Stimulated activated CD4-positive, alpha-beta T cell treated with anti-CD3 and anti-CD28 coated beads, Interleukin-15, amount 100 ng/mL, for 1 hour (primary cell): ENCODE measurements at places on chromosomes 16 and 17.

DNA sequence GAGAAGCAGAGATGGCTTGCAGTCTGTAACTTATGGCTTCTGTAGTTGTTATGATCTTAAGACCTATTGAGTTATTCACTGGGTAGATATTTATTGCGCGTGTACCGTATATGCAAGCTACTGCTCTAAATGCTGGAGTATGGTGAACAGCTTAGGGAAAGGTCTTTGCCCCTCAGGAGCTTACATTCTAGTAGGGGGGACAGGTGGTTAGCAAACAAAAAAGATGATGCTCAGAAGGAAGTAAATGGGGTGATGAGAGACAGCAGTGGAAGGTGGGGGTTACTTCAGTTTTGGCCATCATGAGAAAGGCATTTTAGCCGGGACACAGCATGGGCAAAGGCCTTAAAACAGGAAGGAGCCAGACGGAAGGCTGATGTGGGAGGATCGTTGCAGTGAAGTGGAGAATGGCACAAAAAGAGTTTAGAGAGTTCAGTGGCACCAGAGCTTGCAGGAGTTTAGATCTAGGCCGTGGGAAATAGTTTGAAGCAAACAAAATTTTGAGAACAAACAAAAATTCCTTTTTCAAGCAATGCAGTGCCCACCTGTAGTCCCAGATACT lies 2.1 kb downstream of the ARMC7 start:
- no peak for DNase-seq

- DNase-seq: no peak
Observed at GRCh38 chr17:48351911-48352332, 78.1 kb downstream of the SKAP1 start.

DNA sequence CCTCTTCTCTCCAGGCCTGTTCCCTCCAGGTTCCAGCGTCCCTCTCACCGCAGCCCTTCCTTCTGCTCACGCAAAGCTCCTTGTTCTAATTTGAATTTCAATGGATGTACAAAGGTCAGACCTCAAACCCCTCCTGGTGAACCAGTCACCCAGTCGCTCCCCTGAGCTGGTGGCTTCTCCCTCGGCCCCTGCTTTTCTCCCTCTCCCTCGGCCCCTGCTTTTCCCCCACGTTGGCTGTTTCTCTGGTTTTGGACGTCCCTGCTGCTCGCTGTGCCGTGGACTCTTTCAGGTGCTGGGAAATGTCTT lies 8.6 kb upstream of the MSLN start:
- no peak for DNase-seq

DNA sequence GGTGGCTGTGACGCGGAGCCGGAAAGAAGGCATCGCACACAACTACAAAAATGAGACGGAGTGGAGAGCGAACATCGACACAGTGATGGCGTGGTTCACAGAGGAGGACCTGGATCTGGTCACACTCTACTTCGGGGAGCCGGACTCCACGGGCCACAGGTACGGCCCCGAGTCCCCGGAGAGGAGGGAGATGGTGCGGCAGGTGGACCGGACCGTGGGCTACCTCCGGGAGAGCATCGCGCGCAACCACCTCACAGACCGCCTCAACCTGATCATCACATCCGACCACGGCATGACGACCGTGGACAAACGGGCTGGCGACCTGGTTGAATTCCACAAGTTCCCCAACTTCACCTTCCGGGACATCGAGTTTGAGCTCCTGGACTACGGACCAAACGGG lies 4.4 kb downstream of the ENPP7 start:
- DNase-seq: no peak

DNA sequence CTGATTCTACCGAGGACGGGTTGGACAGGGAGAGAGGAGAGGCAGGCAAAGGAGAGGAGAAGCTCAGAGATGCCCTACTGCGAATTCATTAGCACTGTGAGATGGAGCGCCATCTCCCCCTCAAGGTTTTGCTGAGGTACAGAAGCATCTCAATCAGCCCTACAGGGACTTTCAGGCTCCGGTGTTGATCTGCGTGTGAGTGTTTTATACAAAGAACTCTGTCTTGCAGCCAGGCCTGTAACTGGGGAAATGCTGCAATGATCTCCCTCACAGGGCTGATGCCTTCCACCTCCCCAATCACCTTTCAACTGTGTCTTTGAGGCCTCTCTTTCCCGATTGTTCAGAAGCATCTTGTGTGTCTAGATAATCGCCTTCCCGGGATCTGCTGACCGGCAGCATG lies 74.8 kb downstream of the IRX6 start:
- DNase-seq: no peak

GRCh38 chr16:81784072-81784795 lies 5.1 kb downstream of the PLCG2 start:
- DNase-seq: no peak

- no peak for DNase-seq
Observed at GRCh38 chr16:84928679-84929420, 82.5 kb downstream of the ZDHHC7 start.

DNA sequence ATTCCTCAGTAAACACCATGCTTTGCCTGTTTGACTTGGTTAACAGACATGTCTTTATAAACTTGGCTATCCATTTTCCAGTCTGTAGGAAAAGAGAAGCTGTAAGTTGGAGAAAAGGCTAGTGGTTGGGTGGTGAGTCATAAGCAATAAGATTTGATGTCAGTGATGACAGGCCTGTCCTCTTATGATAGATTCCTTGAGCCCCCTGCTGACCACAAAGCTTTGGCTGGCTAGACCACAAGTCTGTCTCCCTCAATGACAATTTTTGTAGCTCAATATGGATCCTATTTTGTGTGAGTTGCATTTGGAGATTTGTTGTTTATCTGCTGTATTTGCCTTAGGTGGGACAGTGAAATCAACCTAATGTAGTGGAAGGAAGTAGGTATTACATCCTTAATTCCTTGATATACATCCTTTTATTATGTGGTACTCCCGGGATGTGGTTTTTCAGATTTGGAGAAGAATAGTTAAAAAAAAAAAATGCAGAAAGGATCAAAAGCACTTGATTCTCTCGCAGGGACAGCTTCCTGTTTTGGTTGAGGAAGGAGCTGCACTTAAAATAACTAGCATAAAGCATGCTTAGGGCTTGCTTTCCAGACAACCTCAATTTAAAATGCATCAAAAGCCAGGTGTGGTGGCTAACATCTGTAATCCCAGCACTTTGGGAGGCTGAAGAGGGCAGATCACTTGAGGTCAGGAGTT lies 67.4 kb downstream of the SIAH1 start:
- no peak for DNase-seq

DNA sequence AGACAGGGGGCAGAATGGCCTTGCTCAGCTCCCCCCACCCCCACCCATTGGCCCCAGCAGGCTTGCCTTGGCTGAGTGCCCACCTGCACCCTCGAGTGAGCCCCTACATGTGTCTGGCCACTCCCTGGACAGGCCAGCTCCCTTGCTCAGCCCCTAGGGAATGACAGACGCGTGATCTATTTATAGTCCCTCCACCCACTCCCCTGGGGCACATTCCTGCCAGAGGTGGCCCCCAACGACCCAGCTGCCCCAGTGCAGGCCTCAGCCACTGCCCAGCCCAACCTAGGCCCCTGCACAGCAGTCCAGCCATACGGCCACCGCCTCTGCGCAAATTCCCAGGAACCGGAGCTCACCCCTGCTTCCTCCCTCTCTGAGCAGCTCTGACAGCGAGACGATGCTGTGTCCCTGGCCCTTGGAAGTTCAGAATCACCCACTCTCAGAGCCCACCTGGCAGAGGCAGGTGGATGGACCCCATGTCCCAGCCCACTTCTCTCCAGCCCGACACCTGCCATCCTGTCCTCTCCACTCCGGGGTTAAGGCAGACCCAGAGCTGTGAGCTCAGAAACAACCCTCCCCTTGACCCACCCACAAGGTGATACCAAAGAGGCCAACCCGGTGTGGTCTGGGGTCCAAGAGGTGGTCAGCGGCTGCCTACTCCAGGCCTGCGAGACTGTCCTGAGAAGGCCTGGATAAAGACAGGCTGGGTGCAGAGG lies 11.5 kb upstream of the P2RX1 start:
- no peak for DNase-seq

DNA sequence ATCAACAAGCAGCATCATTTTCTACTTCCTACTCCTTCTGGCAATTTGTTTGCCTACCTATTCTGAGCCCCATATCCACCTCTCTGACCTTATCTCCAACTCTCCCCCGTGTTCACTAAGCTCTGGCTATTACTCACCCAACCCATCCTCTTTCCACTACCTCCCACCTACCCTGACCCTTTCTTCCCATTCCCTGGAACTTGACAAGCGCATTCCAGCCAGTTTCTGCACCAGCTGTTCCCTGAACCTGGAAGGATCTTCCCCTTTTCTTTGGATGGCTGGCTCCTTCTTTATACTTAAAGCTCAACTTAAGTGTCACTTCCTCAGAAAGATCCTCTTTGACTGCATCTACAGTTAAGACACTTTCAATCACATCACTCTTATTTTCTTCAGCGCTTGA lies 2.2 kb downstream of the DCUN1D3 start:
- DNase-seq: no peak

GRCh38 chr16:2686912-2687507 lies 4.7 kb downstream of the KCTD5 start:
- DNase-seq: no peak

DNA sequence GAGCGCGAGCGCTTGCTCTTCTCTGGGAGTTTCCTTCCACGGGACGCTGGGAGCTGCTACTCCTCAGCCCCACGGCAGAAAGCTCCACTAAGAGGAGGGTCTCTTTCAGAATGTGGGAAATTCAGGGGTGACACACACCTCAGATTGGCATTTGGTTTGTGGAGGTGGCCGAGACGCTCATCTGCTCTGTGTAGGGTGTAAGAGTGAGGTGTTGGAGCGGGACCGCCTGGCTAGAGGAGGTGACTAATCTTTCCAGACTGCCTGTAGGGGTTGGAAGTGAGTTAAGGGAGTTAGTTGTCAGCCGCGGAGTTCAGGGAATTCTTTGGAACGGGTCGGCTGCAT lies 735 bp downstream of the PSMD11 start:
- DNase-seq: no peak

GRCh38 chr16:73057291-73058210 lies 9.6 kb upstream of the ZFHX3 start:
- DNase-seq: no peak

DNA sequence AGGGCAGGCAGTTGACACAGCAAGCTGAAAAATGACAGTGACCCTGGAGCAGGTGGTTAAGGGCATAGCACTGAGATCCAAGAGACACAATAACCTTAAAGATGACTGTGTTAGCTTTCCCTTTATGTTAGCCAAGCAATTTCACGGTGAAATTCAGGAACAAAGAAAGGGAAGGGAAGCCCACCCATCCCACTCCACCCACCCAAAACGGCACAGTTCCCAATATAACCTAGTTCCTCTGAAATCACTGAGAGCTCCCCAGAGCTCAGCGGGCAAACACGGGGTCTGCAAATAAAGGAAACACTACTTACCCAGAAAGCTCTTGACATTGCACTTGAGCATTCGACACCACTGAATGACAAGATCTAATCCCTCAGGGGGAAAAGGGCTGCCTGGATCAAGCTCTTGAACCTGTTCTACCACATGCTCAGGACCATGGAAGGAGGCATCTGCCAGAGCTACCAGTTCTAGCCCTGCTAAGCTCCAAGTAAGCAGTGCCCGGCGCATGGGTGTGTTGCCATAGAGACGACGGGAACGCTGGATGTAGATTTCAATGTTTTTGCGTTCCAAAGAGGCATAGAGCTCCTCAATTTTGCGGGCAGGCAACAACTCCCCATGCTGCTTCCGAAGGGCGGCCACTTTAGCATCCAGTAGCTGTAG lies 10.6 kb downstream of the BLTP2 start:
- DNase-seq: no peak

DNA sequence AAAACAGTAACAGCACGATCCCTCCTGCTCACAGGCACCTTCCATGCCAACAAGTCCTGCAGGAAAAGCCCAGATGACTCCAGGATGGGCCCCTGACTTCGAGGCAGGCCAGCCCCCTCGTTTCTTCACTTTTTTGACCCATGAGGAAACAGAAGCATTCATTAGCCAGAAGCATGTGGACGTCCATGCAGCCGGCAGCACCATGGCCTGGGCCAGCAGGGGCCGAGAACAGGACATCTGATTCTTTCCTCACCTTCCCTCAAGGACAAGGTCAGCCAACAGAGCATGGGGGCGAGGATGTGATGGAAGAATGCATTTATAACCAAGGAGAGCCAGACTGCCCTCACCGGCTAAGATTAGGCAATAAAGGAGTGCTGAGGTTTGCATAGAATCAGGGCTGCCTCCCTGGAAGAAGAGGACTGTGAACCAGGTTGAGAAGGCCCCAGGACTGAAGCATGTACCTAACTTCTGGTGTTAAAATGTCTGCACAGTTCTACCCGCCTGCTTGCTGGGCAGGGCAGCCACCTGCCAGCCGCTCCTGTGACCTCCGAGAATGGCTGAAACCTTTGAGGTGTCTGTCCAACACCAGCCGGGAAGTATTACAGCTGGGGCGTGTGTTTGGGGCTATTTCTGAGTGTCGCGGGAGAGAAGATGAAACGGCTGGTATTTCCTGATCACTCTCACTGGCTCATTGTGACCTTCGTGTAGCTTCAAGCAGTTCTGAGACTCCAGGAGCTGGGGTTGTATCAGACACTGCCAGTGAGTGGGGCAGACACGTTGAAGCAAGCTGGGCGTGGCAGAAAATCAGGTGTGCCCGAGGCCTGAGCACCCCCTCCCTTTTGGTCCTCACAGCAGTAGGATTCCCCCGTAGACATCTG lies 94.0 kb upstream of the TNRC6C start:
- DNase-seq: no peak

GRCh38 chr16:84617041-84617790 lies 662 bp downstream of the COTL1 start:
- DNase-seq: peak; percentile 26

DNA sequence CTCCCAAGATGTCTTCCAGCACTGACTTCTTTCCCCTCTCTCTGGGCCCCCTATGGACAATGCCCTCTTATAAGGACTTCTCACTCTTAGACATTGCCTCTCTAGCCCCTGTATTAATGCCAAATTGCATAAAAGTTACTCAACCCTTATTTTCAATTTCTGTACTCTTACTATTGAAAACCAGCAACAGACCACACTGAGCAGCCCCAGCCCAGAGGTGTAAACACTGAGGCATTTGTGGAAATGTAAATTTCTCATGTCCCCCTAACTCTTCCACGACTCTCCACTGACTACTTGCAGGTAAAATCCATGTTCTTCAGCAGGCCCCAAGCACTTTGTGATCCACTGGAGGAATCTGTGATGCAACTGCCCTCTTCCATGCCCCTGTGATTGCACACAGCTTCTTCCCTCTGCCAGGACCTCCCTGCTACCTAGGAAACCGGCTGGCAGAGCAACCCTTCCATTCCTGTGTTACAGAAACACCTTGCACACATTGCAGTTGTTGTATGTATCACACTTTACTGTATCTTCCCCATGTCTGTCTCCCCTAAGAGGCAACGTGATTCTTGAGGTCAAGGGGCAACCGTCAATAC lies 4.4 kb downstream of the N4BP1 start:
- DNase-seq: no peak

DNA sequence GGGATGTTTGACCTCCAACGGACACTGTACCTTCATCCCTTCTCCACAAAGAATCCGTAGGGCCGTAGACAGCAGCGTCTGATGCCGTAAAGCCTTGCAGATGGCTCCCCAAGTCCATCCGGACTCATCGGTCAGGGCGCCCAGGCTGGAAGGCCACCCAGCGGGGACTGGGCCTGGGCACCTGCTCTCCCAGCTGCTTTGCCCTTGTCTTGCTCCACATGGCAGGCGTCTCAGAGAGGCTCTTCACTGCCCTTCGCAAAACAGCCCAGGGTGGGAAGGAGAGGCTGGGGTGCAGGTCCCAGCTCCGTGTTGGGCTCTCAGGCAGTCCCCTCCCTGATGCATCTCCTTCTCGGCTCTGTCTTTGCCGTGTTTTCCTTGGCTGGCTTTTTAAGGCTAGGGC lies 6.2 kb upstream of the RPTOR start:
- DNase-seq: no peak
